Activated T-helper 1 cell treated with anti-CD3 and anti-CD28 coated beads, Interleukin-2, amount 50 U/mL, for 16 hours (primary cell): ENCODE measurements at places on chromosomes 12 and 14.

- DNase-seq = no peak
Observed at GRCh38 chr14:96772929-96773328, 24.3 kb upstream of the VRK1 start.

GRCh38 chr14:61632401-61632800, 62.9 kb upstream of the HIF1A start:
- DNase-seq = no peak

- DNase-seq = no peak
Observed at GRCh38 chr14:68268197-68268596, 448.6 kb downstream of the RAD51B start.

DNA sequence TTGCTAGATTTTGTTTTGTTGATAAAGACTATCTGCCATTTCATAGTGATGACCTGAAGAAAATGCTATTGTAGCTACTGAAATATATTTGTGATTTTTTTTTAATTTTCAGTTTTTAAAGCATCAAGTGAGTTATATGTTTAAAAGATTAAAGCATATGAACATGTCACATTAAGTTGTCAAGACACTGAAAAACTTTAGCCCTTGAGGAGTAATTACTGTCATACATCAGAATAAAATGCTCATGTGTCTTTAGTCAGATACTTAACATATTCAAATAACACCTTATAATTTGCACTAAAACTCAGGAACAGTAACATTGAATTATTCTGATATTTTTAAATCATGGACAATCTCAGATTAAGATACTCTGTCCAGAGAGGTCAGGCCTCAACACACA, 108.1 kb upstream of the ATXN7L3B start:
- DNase-seq = no peak

DNA sequence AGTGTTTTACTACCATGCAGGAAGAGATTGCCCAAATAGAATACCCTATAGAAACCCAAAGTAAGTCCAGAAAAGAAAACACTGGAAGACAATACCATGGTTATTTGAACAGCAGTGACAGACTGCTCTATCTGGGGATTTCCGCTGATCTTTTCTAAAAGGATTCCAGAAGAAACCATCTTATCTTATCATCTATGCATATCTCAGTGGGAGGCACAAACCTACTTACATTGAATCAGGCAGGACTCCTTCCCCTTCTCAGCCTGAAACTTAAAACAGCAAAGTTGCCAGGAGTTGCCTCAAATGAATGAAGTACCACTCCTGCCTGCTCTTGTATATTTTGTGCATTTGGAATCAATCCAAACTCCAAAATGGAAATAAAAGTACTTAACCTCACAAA, 56.7 kb upstream of the NR2C1 start:
- DNase-seq = no peak

DNA sequence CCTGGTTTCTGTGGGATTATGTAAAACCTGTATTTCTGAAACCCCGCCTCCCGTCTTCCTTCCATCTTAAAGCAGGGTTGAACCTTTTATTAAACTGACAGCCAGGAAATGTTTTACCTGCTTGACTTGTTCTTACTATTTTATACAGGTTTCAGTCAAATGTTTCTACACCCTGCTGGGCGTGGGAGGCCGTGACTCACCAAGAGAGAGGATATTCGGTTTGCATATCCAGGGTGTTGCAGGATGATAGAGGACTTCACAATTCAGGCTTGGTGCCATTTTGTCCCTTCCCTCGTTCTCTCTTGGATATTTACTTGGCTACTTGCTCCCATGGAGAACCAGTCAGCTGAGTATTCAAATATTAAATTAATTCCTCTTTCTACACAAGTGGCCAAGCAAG, 69.7 kb downstream of the ARF6 start:
- no peak for DNase-seq

- no peak for DNase-seq
Observed at GRCh38 chr14:29461506-29461905, 466.1 kb downstream of the PRKD1 start.

DNA sequence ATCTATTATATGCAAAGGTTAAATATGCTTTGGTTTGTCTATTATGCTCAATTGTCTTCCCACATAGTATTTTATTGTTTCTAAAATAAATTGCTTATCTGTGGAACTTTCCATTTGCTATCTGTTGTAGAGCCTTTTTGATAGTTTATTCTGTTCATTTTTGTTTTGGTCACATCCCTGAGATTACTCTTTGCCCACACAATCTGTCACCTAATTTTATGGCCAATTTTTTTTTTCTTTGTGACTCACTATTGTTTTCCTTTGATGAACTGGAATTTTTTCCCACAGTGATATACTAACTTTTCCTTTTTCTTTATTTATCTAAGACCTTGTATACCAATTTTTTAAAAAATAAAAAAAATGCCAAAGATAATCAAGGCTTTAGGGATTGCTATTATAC, 61.1 kb downstream of the RASSF9 start:
- DNase-seq = no peak

DNA sequence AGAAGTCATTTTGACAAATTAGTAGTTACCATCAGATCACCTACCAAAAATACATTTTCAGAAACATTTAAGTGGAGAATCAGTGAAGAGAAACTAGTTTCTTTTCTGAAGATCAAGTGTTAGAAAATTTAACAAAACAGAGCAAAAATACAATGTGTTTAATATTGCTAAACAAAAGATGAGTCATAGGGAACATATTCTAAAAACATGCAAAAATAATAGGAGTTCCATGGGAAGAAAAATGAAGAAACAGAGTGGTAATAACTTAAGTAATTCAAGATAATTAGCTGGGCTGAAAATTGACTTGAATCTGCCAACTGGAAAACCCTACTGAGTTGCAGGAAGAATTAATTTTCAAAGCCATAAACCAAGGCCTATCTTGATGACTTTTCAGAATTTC, 111.5 kb upstream of the KITLG start:
- DNase-seq = no peak

- no peak for DNase-seq
Observed at GRCh38 chr14:37170237-37170636, 2.2 kb downstream of the SLC25A21 start.

- no peak for DNase-seq
Observed at GRCh38 chr12:3700861-3701260, 52.0 kb downstream of the CRACR2A start.

GRCh38 chr14:65074449-65075150, 27.7 kb downstream of the MAX start:
- DNase-seq = no peak

- no peak for DNase-seq
Observed at GRCh38 chr14:73457924-73458182, 493 bp downstream of the NUMB start.

GRCh38 chr12:106140223-106140986, 1.7 kb upstream of the NUAK1 start:
- DNase-seq = no peak

DNA sequence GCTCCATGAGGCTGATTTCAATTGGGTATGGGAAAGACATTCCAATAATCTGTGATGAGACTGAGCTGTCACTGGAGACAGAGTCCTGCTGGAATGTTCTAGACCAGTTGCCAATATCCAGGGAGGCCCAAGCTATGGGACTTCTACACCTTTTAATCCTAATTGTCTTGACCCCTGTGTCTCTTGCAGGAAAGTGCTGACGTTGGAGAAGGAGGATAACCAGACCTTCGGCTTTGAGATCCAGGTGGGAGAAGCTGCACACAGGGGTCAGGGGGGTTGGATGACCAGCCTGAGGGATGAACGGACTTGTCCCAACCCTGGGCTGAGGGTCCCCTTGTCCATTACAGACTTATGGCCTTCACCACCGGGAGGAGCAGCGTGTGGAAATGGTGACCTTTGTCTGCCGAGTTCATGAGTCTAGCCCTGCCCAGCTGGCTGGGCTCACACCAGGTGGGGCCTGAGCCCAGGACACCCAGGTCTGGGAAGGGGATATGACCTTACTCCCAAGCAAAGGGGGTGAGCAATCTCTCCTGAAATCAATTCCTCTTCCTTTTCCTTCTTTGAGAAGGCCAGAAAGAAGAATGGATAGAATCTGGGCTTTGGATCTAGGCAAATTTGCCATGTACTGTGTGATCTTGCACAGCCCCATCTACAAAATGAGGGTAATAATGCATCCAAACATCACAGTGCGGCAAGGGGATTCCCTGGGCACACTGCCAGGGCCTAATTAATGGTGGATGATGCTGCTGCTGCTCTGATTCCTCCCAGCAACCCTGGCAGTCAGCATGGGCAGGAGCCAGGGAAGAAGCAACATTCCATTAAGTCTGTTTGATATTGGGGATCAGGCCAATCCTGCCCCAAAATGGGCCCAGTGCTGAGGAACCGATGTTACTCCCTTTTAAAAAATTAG, 4.2 kb downstream of the TAMALIN start:
- DNase-seq = no peak

- no peak for DNase-seq
Observed at GRCh38 chr12:117444781-117445180, 83.4 kb upstream of the NOS1 start.

DNA sequence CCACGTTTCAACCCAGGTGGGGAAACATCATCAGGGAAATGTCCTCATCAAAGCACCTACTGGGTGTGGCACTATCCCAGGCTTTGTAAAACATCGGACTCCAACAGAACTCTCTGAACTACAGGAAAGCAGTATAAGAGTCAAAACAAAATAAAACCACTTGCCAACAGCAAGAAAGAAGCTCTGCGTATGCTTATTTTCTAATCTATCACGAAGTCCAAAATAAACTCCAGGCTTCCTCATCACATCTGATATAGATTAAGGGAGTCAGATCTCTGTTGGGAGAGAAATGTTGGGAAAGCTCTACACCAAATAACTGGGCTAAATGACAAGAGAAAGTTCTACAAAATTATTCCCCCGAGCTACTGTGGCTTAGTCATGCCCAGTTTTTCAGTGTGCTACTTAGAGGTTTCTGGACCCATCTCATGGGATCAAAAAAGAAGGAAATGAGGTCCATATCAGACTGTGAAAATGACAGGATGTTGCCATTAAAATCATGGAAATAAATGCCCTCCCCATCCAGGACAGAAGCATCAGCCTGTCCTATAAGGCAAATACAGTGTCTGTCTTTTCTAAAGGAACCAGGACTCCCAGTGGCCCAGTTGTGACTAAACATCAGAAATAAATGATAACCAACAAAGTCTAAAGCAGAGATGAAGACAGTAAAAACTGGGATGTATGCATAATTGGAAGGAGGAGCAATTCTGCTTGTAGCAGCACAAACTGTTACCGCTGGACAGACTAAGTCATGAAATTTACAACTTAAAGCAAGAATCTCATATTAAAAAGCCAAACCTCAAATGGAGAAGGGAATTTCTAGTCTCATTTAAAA, 149.5 kb downstream of the STXBP6 start:
- DNase-seq = no peak

DNA sequence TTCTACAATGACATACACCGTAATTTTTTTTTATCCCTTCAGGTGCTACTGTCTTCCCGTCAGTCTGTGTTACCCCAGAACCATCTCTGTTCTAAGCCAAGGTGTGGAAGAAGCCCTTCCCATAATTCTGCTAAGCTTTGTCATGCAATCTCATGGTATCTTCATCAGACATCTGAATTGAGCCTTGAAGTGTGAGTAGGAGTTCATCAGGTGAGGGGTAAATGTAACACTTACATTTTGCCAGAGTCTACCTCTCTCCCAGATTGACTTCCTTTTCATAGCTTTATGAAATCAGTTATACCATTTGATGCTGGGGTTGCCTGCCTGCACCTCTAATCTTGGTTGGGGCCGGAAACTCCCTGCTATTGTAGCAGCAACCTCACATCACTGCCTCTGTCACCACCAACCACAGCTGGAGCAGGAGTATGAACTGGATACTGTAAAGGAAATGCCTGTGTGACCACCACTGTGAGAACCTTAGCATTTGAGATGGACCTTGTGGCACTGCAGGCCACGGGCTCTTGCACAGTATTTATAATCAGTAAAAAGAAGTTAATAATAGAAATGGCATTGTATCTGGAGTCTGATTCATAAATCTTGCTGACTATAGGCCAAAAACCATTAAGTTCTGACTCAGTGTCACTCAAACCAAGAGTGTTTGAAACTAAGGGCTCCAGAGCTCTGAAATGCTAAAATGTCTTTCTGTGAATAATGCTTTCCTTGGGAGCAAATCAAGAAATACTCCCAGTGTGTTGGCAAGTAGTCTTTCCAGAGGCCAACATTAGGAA, 58.7 kb upstream of the STK38L start:
- DNase-seq = no peak

DNA sequence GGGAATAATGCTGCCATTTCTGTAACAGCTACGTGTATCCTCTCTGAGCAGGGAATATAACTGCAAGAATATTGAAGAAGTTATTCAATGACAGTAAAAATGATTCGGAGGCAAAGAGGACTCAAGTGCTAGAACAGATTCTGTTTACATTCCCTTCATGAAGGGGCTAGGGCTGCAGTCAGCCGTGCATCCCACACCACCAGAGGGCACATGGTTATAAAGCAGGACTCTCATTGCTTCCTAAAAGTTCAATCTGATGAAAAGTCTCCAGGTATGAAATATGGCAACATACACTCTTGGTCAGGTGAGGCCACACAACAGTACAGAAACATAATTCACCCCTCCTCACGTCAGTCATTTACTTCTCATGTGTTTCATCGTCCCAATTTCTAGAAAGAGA, 34.0 kb downstream of the TCHP start:
- DNase-seq = no peak

- no peak for DNase-seq
Observed at GRCh38 chr12:26434299-26435068, 239.1 kb downstream of the SSPN start.

DNA sequence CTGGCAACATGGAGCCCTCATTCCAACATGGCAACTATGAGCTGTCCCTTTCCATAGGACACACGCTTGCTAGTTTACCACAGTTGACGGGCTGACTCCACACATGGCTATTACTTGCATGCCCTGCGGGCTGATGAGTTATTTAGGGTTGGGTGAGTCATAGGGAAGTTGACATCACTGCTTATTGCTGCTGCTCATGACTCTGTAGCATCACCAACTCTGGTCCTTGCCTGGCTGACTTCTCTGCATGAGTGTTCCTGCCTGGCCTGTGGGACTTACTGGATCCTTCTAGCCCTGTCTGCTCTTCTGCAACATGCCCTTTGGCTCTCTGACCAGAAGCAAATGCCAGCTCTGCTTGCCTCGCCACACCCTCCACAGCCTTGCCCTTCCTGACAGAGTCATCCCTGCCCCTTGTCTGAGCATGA, 199.5 kb downstream of the ANO6 start:
- no peak for DNase-seq
